ENCODE measurements at places on chromosomes 12 and 14. TPM values are rescaled to one million over a fixed set of nuclear protein-coding genes. Genes with fewer than 3 reads are reported as not detected.

DNA sequence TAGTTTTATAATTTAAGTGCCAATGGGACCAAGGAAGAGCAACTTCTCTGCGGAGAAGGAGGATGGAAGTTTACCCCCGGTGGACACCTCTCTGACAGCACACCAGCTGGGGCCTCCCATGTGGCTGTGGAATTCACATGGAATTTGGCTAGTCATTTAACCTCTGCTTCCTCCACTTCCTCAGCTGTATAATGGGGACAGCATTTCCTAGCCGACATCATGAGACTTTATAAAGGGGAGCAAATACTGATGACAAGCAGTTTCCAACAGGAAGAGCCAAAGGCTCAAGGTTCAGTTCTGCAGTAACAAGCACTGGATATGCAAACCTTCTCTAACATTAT, 7.5 kb downstream of the DUSP6 start:
- H3K4me3 ChIP-seq, result no peak overlapping the region
- H3K27ac ChIP-seq, result peak overlapping the region; percentile 40
- no peaks in the 10 kb centered on the region for H3K36me3 ChIP-seq
- DNase-seq, result no peak
- H3K4me1 ChIP-seq, result peaks cover 11% of the 10 kb centered on the region

GRCh38 chr14:24775950-24776349, 142.0 kb upstream of the GZMB start:
- H3K27me3 ChIP-seq, result no peaks in the 10 kb centered on the region
- no peak for DNase-seq
- no peaks in the 10 kb centered on the region for H3K36me3 ChIP-seq
- no peak overlapping the region for H3K27ac ChIP-seq
- H3K4me1 ChIP-seq, result no peaks in the 10 kb centered on the region

GRCh38 chr12:106358396-106359241, 1.1 kb downstream of the POLR3B start:
- H3K27me3 ChIP-seq, result no peaks in the 10 kb centered on the region
- DNase-seq, result no peak
- H3K36me3 ChIP-seq, result no peaks in the 10 kb centered on the region

- H3K27me3 ChIP-seq, result no peaks in the 10 kb centered on the region
- no peak for DNase-seq
Observed at GRCh38 chr12:28988325-28988704, 160.8 kb upstream of the FAR2 start.

GRCh38 chr12:120887253-120888043, 16.7 kb downstream of the SPPL3 start:
- no peaks in the 10 kb centered on the region for H3K36me3 ChIP-seq
- no peak overlapping the region for H3K4me3 ChIP-seq
- no peaks in the 10 kb centered on the region for H3K27me3 ChIP-seq
- no peak overlapping the region for H3K27ac ChIP-seq

GRCh38 chr12:14776236-14776961, 26.9 kb downstream of the WBP11 start:
- peak overlapping the region; percentile 98 for H3K27ac ChIP-seq
- peak overlapping the region; percentile 84 for H3K4me3 ChIP-seq
- H3K36me3 ChIP-seq, result no peaks in the 10 kb centered on the region
- H3K27me3 ChIP-seq, result no peaks in the 10 kb centered on the region
- H3K4me1 ChIP-seq, result peaks cover 33% of the 10 kb centered on the region

- no peaks in the 10 kb centered on the region for H3K27me3 ChIP-seq
- DNase-seq, result no peak
- H3K4me3 ChIP-seq, result no peak overlapping the region
Observed at GRCh38 chr12:23098110-23098509, 473.1 kb downstream of the ETNK1 start.

GRCh38 chr14:102923201-102923924, 900 bp downstream of the AMN start:
- H3K4me1 ChIP-seq, result peaks cover 4% of the 10 kb centered on the region
- H3K27ac ChIP-seq, result no peak overlapping the region
- peak overlapping the region; percentile 25 for H3K4me3 ChIP-seq
- no peak for DNase-seq
- H3K27me3 ChIP-seq, result no peaks in the 10 kb centered on the region

DNA sequence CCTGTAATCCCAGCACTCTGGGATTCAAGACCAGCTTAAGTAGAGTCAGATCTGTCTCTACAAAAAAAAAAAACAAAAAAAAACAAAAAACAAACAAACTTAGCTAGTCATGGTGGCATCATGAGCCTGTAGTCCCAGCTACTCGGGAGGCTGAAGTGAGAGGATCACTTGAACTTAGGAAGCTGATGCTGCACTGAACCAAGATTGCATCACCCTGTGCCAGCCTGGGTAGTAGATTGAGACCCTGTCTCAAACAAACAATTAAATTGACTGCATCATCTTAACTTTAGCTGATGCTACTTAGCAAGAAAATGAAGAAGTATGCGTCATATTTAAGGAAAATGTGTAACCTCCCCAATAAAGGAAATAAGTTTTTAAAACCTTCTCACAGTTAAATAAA, 136.6 kb upstream of the ATXN7L3B start:
- H3K27me3 ChIP-seq, result no peaks in the 10 kb centered on the region
- no peaks in the 10 kb centered on the region for H3K4me1 ChIP-seq
- no peaks in the 10 kb centered on the region for H3K36me3 ChIP-seq
- no peak for DNase-seq
- no peak overlapping the region for H3K27ac ChIP-seq
- H3K4me3 ChIP-seq, result no peak overlapping the region

DNA sequence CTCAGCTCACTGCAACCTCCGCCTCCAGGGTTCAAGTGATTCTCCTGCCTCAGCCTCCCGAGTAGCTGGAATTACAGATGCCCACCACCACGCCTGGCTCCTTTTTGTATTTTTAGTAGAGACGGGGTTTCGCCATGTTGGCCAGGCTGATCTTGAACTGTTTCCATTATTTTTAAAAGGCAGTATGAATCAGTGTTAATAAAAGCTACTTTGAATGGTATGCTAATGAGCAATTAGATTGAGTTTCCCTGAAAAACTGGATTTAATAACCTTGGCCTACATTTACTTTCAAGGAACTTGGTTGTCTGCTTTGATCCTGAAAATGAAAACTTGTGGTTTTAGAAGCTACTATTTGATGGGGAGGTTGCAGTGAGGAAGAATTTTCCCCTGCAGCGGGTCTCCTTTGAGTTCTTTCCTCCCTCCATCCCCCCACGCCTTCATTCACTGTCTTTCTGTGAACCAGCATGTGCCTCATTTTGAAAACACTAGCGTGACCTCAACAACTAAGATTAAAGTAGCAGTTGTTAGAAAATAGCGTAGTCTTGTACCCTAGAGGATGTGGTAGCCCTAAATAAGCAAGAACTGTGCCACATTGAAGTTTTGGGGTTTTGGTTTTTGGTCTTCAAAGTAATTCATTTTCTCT, 17.8 kb upstream of the RPS6KA5 start:
- H3K4me1 ChIP-seq, result no peaks in the 10 kb centered on the region
- no peak for DNase-seq
- no peaks in the 10 kb centered on the region for H3K36me3 ChIP-seq
- H3K27me3 ChIP-seq, result no peaks in the 10 kb centered on the region
- H3K4me3 ChIP-seq, result no peak overlapping the region
- H3K27ac ChIP-seq, result no peak overlapping the region

- H3K27me3 ChIP-seq, result no peaks in the 10 kb centered on the region
- no peak for DNase-seq
- H3K4me3 ChIP-seq, result no peak overlapping the region
- peaks cover 9% of the 10 kb centered on the region for H3K36me3 ChIP-seq
Observed at GRCh38 chr14:102225386-102225785, 79.6 kb downstream of the MOK start.

GRCh38 chr14:63652406-63652805, 10.7 kb upstream of the WDR89 start:
- no peak overlapping the region for H3K27ac ChIP-seq
- no peak for DNase-seq
- no peaks in the 10 kb centered on the region for H3K36me3 ChIP-seq
- H3K4me1 ChIP-seq, result no peaks in the 10 kb centered on the region
- H3K27me3 ChIP-seq, result no peaks in the 10 kb centered on the region

DNA sequence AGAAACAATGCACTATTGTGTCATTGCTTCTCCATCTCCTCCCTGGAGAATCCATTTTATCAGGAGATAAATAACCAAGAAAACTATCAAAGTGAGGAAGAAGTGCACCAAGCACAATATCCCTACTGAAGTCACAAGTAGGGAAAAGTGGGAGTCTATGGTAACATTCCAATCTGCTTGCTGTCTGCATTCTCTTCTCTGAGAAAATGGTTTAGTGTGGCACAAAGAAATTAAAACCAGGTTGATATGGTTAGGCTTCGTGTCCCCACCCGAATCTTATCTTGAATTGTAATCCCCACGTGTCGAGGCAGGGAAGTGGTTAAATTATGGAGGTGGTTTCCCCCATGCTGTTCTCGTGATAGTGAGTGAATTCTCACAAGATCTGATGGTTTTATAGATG, 209.7 kb downstream of the PRKD1 start:
- H3K36me3 ChIP-seq, result no peaks in the 10 kb centered on the region
- no peak for DNase-seq
- H3K27ac ChIP-seq, result no peak overlapping the region

DNA sequence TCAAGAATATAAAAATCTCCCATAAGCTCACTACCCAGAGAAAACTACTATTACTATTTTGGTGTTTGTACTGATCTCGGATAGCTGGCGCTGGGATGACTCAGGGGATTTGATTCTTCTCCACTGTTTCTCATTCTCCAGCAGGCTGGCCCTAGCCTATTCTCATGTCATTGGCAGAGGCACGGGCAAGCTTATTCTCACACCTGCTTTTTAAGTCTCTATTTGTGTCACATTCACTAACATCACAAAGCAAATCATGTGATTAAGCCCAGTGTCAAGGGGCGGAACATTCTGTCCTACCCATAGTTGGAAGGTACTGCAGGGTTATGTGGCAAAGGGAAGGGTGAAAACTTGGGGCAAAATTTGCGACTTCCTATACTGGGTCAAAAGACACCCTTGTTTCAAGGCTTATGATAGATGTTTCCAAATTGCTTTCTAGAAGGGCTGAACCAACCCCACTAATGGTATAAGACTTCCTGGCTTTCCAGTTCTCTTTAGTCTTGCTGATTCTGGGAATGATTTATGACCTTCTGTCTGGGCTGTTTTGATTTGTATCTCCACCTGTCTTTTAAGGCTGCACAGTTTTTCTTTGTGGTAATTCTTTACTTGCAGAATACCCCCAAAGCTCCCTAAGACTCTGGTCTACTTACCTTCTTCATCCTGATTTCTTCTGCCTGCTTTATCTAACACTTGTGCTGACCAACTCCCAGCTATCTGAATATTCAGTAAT, 406.4 kb downstream of the NRXN3 start:
- no peak overlapping the region for H3K4me3 ChIP-seq
- no peaks in the 10 kb centered on the region for H3K27me3 ChIP-seq
- H3K4me1 ChIP-seq, result no peaks in the 10 kb centered on the region

DNA sequence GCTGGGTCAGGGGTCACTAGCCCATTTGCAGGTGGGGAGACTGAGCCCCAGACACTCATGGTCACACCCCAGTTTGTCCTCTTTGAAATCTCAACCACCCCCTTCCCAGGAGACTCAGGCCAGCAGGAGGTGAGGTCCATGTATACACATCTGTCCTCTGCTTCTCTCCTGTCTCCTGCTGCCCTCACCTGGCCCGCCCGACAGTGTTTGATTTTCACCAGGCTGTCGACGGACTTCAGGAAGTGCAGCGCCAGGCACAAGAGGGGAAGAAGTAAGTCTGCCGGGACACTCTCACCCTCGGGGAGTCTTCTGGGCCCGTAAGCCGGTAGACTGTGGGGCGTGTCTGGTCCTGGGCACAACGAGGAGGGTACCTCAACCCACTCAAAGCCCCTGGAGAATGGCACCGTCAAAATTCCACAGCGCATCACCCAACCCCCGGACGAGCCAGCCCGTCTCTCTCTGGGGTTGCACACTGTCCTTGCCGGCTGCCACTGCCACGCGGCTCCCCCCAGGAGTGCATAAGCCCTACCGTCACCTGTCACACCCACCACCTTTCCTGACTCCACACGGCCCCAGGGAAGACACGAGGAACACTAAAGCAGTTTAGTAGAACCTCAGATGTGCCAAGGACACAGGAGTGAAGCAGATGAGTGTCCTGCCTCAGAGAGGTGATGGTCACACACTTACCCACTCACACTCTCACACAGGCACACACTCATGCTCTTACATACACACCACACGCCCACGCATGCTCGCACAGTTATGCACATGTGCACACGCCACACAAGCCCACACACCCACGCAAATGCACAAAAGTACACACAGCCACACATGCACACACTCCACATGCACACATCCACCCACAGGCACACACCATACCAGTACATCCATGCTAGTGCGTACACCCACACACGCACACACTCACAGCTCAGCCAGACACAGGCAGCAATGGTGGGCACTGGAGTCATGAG, 13.1 kb upstream of the SIVA1 start:
- H3K27ac ChIP-seq, result peak overlapping the region; percentile 2
- no peaks in the 10 kb centered on the region for H3K27me3 ChIP-seq
- no peak overlapping the region for H3K4me3 ChIP-seq
- DNase-seq, result no peak
- H3K4me1 ChIP-seq, result peaks cover 31% of the 10 kb centered on the region

- H3K27me3 ChIP-seq, result no peaks in the 10 kb centered on the region
- H3K4me3 ChIP-seq, result peak overlapping the region; percentile 35
- H3K36me3 ChIP-seq, result peaks cover 3% of the 10 kb centered on the region
- H3K27ac ChIP-seq, result peak overlapping the region; percentile 78
Observed at GRCh38 chr14:50757702-50758101, 73.3 kb downstream of the NIN start.

DNA sequence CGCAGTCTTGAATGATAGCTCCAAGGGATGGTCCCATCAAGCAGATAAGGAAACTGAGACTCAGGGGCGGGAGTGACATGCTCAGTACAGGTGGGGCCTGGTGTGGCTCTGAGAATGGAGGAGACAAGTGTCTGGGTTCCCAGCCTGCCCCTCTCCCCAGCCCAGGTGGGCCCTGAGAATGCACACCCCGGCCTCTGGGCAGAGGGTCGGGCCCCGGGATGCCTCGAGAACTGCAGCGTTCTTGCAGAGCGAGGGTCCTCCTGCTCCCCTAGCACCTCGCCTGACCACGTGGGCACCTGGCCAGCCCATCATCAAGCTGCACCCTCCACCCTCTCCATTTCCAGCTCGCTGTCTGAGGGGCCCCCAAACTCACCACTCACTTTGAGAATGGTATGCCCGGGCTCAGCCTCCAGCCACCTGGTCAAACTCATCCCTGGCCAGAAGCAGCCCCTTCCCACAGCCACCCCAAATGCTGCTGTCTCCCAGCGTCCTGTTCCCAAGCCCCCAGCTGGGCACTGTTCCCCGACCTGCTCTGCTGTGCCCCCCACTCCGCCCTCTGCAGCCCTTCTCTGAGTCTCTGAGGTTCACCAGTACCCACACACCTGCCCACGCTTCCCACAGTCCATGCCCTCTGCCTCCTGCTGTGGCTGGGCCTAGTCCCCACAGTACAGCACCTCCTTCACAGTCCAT, 44.3 kb downstream of the CYP46A1 start:
- no peak for DNase-seq
- H3K36me3 ChIP-seq, result no peaks in the 10 kb centered on the region
- H3K4me1 ChIP-seq, result peaks cover 5% of the 10 kb centered on the region
- no peak overlapping the region for H3K27ac ChIP-seq

Gene PRIM1
- total RNA-seq, result 4.0 TPM

Gene INHBE
- total RNA-seq, result not detected

Gene NAV3
- 9.3 TPM for total RNA-seq

Gene RPL10L
- total RNA-seq, result not detected

Gene AP1G2
- total RNA-seq, result 36.4 TPM

Gene GPRC5D
- not detected for total RNA-seq

Gene EEF1AKMT3
- total RNA-seq, result 7.0 TPM

Gene ATF1
- 14.7 TPM for total RNA-seq

Gene C14orf180
- total RNA-seq, result 5.1 TPM

Gene RND1
- 2.6 TPM for total RNA-seq

Gene LRRC10
- total RNA-seq, result not detected

Gene PSMD9
- 93.4 TPM for total RNA-seq

Gene TMCC3
- total RNA-seq, result 12.4 TPM

Gene ATL1
- total RNA-seq, result 14.3 TPM

Gene VASH1
- 27.7 TPM for total RNA-seq

Data from thoracic aorta (tissue), 2 donors.